ENCODE measurements at places on chromosomes 16 and 17. TPM values are rescaled to one million over a fixed set of nuclear protein-coding genes. Genes with fewer than 3 reads are reported as not detected.

- no peak for DNase-seq
Measured at GRCh38 chr17:78933025-78933958, 8.1 kb upstream of the TIMP2 start.

DNA sequence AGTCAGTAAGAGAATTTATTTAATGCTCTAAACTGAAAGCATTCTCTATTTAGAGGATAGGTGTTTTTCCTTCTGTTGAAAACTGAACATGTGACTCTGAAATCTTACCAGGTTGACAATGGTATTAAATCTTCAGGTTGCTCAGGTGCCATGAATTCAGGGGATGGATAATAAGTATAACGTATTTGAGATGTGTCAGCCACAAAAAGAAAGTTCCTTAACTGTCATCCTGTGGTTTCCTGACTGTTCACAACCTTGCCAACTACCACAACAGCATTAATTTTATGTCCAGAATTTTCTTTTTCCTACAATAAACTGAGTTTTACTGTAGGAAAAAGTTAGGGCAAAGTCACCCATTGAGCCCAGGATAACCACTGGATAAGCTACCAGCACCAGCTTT, 243.3 kb upstream of the PSMD7 start:
- DNase-seq, result no peak

DNA sequence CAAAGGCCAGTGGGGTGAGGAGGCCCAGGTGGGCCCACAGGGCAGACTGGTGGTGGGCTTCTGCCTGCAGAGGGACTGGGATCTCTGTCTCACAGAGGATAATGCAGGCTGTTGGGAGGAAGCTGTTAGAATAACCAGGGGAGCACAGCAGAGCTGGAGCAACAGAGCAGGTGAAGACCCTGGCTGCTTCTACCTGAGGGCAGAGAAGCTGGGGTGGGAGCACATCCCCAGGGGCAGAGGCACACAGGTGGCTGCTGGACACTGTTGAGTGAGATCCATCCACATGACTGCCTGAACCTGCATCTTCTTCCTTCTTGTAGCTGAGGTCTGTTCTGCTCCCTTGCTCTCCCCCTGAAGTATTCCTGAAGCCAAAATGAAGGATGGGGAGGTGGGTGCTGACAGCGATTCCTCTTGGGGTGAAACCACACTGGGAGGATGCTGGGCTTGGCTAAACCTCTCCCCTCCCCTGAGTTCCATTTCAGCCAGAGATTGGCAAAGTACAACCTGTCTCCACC, 1725.0 kb downstream of the TP53TG3F start:
- DNase-seq, result no peak

DNA sequence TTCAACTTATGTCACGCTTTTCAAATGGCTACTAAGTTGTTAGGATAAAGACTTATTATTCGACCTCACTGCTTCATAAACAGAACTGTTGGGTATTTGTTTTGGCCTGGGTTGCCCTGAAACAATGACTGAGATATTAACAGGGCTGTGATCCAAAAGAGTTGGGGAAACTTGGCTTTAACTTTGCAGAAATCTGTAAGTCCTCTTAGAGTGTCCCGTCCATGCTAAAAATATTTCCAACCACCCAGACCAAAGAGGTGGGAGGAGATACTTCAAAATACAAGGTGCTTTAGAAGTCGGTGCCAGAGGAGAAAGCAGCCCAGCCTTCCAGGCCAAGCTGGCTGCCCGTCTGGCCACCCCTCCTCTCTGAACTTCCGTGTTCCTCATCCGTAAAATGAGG, 16.1 kb upstream of the SPATA32 start:
- DNase-seq, result no peak

DNA sequence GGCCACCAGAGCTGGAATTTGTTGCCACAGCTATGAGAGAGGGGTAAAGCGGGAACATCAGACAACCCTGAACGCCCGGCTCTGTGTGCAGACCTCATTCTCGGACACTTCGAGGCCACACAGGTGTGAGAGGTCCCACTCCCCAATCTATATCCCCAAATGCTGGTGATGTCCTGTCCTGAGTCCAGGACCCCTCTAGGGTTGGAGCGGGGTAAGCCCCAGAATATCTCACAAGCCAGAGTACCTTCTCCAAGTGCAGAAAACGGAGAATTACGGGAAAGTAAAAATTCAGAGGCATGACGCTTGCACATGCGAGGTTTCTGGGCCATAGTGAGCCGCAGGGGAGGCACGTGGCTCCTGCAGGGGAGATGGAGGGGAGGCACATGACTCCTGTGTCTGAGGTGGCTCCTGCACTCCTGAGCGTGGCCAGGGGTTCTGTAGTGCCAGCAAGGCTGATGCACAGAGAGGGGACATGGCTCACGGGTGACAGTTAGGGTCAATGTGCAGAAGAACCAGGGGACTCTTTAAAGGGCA, 248.0 kb downstream of the RBFOX3 start:
- DNase-seq, result no peak

GRCh38 chr16:66150698-66151482, 215.6 kb upstream of the CDH5 start:
- no peak for DNase-seq

GRCh38 chr17:57456622-57457021, 200.3 kb downstream of the MSI2 start:
- DNase-seq, result no peak

DNA sequence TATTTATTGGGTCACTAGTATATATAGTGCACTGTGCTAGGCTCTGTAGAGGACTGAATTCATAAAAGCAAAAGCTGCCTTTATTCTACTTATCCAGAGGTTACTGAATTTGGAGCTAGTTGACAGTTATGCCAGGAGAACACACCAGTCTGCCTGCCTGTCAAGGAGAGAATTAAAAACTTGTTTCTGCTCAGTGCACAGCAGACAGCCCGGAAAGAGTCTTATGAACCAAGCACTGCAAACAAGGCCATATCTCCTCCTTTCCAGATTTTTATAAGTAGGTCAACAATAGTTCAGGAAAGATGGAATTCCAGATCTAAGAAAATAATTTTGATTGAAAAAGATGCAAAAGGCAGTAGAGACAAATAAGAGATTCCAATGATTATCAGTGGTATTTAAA, 267.8 kb downstream of the CA10 start:
- DNase-seq, result no peak

DNA sequence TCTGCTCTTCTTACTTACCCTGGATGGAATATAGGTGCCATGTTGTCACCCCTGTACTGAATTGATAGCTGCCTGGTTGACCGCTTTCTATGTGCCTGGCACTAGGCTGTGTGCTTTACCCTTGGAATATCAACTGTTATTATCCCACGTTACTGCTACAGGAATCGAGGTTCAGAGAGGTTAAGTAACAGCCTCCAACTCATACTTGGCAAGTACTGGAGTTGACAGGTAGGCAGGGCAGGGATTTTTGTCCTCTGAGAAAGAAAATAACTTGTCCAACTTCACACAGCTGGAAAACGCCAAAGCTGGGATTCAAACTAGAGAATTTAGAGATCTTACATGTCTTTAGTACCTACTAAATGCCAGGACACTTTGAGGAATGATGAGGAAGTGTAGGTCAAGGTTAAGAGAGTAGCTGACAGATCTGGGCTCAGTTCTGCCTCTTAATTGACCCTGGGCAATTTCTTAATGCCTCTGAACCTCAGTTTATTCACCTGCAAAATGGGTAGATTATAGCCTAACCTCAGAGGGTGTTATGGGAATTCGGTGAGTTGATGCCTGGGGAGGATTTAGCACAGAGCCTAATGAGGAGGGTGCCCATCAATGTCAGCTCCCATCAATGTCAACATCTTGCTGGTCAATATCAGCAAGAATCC, 25.8 kb downstream of the ITPRIPL2 start:
- DNase-seq, result no peak

- DNase-seq, result no peak
Measured at GRCh38 chr16:57077714-57078113, 14.7 kb upstream of the CPNE2 start.

DNA sequence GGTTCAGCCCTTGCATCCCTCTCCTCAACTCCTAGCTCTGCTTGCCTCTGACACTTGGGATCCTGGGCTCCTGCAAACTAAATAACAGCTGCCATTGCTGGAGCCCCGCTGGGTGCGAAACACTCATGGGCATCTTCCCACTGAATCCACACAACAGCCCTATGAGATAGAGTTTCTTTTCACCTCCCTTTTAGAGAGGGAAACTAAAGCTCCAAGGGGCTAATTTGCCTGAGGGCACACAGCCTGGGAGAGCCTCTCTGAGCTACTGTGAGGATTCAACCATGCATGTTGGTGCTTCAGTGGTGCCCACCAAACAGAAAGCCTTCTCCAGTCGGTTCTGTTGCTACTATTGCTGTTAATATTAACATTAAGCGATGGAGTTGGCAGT, 4.0 kb downstream of the ACBD4 start:
- DNase-seq, result no peak

DNA sequence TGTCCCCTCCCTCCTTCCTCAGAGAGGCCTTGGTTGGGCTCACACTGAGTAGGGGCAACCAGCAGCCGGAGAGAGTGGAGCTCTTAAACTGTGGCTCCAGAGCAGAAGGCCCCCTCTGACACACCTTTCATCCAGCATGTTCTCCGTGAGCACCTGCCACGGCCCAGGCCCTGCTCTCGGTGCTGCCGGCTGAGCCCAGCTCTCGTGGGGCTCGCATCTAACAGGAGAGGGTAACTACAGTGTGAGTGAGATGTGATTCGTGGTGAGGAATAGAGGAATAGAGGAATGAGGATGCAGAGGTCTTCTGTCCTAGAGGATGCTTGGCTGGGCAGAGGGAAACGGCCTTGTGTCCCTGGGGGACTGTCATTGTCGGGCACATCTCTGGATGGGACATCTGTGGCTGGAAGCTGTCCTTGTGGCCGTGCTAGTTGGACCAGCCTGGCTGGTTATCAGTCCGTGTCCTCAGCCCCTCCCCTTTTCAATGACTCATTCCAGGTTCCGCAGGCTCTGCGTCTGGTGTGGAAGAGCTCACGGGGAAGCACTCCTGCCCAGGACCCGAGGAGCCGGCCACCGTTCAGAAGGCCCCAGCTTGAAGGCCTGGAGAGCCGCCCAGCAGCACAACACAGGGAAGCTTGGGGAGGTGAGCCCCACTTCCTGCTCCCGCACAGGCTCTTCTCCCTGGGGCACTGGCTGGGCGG, 11.9 kb upstream of the DNASE1 start:
- DNase-seq, result no peak

DNA sequence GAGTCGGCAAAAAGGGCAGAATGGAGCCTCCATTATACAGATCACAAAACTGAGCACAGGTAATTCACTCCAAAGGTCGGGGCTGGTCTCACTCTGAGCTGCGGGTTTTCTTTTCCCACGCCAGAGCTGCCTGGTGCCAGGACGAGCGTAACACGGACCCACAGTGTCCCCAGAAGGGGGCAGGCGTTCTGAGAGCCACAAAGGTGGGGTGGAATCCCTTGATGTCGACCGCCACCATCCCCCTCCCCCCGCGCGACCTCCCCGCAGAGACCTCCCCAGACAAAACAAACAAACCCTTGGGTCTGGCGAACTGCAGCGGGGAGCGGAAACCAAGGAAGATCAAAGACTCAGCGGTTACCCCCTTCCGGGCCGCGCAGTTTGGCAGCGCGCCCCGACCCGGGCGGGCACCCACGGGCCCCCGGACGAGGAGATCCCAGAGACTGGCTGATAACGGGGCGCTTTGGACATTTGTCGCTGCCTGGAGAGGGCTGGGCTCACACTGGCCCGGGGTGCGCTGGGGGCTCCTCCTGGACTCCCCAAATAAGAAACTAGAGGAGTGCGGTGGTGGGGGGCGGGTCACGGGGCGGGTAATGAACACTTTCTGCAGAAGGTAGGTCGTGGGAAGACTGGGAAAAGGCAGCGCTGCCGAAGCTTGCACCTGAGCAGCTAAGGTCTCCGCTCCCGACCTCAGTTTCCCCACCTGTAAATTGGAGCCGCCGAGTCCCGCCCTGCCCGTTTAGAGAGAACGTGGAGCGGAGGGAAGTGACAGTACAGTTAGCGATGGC, 664 bp upstream of the NKD1 start:
- DNase-seq, result no peak

DNA sequence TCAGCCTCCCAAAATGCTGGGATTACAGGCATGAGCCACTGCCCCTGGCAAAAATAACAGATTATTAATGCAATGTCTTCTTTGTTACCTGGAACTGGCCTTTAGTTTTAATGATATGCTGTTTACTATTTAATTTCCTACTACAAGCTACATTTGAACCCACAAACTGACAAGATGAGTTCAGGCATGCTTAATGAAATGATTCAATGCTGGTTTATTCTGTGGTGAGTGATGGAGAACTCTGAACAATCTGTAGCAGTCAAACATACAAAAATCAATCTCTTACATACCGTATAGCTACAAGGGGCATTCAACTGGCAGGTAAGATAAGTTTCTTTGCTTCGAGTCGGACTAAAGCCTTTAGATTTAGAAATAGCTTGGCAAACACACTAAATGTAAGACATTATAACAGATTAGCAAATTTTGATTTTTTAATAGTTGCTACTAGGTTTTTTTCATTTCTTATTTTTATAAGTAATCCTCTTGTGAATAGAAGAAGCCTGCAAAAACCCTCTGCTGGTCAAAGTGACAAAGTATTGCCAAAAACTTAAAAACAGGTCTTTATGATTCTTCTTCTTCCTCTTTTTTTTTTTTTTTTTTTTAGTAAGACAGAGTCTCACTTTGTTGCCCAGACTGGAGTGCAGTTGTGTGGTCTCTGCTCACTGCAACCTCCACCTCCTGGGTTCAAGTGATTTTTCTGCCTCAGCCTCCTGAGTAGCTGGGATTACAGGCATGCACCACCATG, 138.5 kb downstream of the SSH2 start:
- no peak for DNase-seq

- DNase-seq, result no peak
Measured at GRCh38 chr16:84787263-84787622, 32.5 kb upstream of the CRISPLD2 start.

SLC38A10 gene
- polyA plus RNA-seq, result 52.9 TPM

KRT33B gene
- not detected for polyA plus RNA-seq

PNPO gene
- polyA plus RNA-seq, result 9.7 TPM

CHD9NB gene
- polyA plus RNA-seq, result 2.7 TPM

CCL16 gene
- polyA plus RNA-seq, result 0.39 TPM

PLSCR3 gene
- 27.7 TPM for polyA plus RNA-seq

SBK1 gene
- polyA plus RNA-seq, result 21.8 TPM

OTOA gene
- 0.06 TPM for polyA plus RNA-seq
